LNCaP clone FGC (cell line): ENCODE measurements at places on chromosomes 13 and 19.
A peak's percentile ranks its signal among the peaks of the same experiment; 100 is the strongest.

DNA sequence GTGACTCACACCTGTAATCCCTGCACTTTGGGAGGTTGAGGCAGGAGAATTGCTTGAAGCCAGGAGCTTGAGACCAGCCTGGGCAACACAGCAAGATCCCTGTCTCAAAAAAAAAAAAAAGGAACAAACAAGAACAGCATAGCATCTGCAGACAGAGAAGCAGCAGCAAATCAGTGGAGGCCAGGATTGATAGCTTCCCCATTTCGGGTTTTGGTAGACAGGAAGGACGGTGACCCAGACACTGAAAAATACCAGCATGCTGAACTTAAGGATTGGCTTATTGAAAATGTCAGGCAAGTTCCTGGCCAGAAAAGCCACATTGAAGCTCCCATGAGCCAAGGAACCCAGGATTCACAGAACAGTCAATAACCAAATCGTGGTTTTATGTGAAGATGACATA lies 3.0 kb downstream of the ZNF490 start:
- no peak for DNase-seq

GRCh38 chr13:97275776-97276501 lies 53.8 kb downstream of the MBNL2 start:
- no peak for DNase-seq

DNA sequence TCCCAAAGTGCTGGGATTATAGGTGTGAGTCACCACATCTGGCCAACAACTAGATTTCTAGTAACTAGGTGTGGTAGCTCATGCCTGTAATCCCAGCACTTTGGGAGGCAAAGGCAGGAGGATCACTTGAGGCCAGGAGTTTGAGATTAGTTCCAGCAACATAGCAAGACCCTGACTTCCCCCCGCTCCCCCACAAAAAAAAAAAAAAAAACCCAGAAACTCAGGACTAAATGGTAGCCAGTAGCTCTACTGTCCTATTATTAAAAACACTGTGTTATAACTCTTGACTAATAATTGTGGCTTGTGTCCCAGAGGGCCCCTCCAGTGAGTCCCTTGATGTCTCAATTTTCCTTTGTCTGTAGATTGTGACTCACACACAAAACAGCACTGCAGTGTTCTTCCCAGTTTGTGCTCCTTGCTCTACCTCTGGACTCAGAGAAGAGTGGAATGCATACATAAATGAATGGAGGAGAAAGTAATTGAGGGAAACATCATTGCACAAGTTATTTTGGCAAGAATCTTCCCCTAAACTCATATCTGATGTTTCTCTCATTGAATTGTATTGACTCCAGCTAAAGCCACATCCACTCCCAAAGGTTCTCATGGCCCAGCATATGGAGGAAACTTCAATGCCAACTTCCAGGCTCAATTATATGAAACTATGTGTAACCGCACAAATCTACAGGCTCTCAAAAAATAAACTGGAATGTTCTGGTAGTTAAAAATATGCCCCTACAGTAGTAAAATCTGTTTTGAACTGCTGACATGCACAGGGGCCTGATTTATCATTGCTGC lies 8.8 kb downstream of the TPT1 start:
- no peak for DNase-seq

- DNase-seq: no peak
Measured at GRCh38 chr13:21124852-21125251, 51.5 kb downstream of the SKA3 start.

DNA sequence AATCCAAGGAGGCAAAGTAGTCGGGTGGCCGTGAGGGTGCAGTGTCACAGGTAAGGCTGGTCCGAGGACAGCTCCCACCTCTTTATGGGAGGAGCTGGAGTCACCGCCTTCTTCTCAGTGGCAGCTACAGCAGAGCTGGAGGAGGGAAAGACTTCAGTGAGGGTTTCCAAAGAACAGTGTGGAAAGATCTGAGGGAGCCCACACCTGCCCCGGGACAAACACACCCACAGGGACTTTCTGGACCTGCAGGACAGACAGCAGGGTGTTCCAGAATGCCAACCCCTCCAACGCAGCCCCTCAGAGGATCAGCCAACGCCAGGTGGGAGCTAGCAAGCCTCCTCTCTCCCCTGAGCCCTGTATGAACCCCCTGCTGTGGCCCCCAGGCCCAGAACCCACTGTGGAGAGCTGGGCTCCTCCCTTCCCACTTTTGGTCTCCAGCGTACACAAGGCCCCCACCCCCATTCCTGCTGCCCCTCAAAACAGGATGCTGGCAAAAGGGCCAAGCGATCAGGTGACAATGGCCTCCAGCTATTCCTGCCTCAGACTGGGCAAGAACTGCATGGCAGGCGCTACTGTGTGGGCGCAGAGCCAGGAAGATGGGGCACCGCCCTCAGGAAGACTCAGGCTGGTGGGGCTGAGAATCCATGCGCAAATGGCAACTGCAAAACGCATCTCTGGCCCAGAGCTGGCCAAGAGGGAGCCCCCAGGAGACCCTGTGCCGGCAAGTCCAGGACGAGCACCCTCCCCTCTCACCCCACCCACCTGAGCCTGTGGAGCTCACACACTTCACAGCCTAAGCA lies 3.5 kb upstream of the CD320 start:
- DNase-seq: peak; percentile 63

DNA sequence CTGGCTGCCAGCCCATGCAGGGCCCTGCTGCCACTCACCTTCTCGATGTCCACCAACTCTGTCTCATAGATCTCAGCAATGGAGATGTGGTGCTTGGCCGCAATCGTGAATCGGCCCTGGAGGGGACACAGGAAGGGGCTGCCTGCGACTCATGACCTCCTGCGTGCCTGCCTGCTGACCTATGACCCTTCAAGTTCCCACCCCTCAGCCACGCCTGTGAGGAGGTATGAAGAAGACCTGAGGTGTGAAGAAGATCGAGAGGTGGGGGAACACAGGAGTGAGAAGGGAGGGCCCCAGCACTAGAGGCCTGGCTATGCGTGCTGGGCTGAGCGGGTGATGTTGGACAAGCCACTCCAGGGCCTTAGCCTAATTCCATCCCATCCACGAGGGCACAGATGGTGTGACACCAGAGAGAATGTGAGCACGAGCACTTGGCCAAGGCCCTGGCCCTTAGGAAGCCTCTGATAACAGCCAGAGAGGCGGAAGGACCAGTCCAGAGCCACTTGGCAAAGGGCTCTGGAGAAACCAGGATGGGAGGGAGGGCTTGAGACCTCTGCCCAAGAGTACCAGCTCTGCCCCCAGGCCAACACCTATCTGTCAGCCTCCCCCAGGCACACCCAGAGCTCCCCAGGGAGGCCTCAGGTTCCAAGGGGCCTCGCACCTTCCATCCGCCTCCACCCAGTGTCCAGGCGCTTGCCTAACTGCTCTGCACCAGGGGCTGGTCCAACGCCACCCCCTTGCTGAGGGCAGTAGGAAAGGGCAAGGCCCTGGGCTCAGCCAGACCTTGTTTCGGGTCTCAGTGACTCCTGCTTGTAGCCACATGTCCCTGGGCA lies 9.6 kb upstream of the KPTN start:
- no peak for DNase-seq

DNA sequence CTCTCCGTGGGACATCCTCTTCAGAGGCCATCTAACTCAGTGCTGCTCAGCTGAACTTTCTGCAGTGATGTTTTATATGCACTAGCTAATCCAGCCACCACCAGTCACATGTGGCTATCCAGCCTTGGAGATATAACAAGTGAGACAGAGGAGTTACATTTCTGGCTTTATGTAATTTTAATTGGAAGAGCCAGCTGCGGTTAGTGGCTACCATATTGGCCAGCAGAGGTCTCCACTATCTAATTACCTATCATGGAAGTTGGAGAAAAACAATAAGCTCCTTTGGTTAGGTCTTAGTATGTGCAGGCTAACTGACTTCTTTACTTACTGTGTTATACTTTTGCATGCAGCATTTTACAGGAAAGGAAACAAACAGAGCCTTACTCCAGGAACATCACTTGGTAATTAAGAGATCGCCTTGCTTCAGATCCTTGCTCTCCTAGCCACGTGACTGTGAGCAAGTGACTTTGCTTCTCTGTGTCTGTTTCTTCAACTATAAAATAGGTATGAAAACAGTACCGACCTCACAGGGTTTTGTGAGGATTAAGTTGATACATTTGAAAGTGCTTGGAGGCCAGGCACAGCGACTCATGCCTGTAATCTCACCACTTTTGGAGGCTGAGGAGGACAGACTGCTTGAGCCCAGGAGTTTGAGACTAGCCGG lies 1.6 kb upstream of the KLK10 start:
- DNase-seq: peak; percentile 63

DNA sequence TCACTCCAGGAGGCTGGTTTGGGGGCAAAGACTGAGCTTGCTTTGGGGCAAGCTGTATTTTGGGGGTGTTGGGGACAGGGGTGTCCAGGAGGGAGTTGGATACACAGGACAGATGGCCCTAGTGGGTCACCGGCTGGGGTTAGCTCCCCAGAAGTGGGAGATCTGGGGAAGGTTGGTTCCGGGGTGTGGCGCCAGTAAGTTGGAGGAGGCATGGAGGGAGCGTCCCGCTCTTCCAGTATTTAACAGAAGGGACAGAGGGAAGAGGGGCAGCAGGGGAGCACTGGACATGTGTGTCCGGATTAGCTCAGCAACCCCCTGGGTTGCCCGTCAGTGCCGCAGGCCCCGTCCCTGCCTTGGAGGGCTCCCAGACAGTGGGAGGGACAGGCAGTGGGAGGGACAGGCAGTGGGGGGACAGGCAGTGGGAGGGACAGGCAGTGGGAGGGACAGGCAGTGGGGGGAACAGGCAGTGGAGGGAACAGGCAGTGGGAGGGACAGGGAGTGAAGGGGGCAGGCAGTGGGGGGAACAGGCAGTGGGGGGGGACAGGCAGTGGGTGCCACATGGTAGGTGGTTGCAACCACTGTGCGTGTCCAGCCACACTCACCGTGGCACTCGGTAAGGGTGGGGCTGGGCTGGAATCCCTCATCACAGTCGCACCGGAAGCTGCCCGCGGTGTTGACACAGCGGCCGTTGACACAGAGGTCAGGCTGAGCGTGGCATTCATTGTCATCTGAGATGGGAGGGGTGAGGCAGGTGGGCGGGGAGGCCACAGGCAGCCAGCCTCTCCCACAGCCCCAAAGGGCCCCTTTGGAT lies 33.2 kb downstream of the CCL25 start:
- DNase-seq: no peak

- no peak for DNase-seq
Measured at GRCh38 chr13:47671776-47672175, 329.3 kb downstream of the SUCLA2 start.

GRCh38 chr13:20160306-20161274 lies at the start of gene GJA3:
Gene GJA3 (minus strand): TSS chr13:20161052. CDS start chr13:20143288, 17,764 bp downstream.
- DNase-seq: no peak

DNA sequence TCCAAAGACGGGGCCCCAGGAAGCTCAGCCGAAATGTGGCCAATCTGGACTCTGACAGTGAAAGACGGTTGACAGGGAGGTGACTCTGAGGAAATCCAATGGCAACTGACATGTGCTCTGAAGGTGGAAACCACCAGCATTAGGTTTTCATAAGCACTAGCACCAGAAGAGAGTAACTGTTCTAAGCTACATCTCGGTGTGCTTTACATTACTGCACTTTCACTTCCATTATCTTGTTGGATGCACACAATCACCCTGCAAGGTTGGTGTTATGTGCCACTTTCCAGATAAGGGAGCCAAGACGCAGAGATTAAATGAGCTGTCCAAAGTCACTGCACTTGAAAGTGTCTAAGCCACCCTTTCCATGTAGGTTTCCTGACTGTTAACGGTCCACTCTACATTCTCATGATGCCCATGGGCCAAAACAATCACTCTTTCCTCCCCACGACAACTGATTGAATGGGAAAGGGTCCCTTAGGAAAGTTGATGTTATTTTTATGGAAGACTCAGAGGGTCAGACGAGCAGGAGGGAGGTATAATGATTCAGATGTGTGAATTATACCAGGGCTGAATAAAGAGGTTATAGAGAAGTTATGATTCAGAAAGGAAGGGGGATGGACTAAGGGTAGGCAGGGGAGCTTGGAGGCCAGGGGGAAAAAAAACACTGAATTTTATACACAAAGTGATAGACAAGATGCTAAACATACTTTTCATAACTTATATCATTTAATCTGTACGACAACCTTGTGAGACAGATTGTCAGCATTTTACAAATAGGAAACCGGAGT lies 52.8 kb downstream of the RUBCNL start:
- DNase-seq: no peak

- DNase-seq: no peak
Measured at GRCh38 chr13:110246530-110246929, 60.4 kb downstream of the COL4A1 start.

GRCh38 chr13:20489185-20489820 lies 36.4 kb downstream of the CRYL1 start:
- no peak for DNase-seq

GRCh38 chr19:5097959-5098623 lies 129.2 kb downstream of the KDM4B start:
- no peak for DNase-seq

- no peak for DNase-seq
Measured at GRCh38 chr13:110229905-110230563, 76.9 kb downstream of the COL4A1 start.

- DNase-seq: no peak
Measured at GRCh38 chr13:75889427-75889826, 253.3 kb downstream of the LMO7 start.

DNA sequence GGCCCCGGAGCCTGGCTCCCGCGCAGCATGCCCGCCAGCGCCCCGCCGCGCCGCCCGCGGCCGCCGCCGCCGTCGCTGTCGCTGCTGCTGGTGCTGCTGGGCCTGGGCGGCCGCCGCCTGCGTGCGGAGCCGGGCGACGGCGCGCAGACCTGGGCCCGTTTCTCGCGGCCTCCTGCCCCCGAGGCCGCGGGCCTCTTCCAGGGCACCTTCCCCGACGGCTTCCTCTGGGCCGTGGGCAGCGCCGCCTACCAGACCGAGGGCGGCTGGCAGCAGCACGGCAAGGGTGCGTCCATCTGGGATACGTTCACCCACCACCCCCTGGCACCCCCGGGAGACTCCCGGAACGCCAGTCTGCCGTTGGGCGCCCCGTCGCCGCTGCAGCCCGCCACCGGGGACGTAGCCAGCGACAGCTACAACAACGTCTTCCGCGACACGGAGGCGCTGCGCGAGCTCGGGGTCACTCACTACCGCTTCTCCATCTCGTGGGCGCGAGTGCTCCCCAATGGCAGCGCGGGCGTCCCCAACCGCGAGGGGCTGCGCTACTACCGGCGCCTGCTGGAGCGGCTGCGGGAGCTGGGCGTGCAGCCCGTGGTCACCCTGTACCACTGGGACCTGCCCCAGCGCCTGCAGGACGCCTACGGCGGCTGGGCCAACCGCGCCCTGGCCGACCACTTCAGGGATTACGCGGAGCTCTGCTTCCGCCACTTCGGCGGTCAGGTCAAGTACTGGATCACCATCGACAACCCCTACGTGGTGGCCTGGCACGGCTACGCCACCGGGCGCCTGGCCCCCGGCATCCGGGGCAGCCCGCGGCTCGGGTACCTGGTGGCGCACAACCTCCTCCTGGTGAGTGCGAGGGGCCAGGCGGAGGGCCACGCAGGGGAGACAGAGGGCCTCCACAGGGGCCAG lies at the start of gene KL:
KL (plus strand) TSS at position 10 of the 909 bp plus-strand sequence; CDS start at position 28, 18 bp downstream.
- DNase-seq: no peak

GRCh38 chr19:19550972-19551852 lies 13.1 kb downstream of the CILP2 start:
- no peak for DNase-seq
